C1 segment of cervical spinal cord (tissue), 14 donors: ENCODE measurements at places on chromosomes 5 and 9.

DNA sequence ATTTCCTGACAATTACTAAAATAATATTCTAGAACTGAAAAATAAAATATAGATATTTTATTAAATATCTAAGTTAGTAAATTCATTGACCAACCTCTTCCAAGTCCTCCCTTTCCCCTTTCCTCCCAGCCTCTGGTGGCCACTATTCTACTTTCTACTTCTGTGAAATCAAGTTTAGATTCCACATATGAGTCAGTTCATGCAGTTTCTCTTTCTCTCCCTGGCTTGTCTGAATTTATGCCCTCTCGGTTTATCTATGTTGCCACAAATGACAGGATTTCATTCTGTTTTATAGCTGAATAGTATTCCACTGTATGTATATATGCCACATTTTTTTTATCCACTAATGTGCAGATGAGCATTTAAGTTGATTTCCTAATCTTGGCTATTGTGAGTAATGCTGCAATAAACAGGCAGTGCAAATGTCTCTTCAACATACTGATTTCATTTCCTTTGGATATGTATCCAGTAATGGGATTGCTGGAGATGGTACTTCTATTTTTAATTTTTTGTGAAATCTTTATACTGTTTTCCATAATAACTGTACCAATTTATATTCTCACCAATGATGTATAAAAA, 52.3 kb downstream of the WDR36 start:
- no peak for DNase-seq

DNA sequence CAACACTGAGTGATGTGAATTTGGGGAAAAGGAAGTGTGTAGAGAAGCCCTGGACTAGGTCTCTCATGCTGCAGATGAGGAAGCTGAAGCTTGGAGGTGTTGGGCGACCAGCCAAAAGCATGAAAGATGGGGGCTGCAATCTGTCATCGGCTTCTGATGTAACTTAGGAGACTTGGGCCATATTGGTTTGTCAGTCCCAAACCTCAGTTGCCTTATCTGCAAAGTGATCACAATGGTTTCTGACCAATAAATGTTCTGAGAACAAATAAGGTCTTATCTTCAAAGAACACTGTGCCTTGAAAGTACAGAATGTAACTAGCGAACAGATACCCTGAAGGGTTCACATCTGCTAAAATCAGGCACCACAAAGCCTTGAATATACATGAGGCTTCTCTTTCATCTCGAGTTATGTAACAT, 198.4 kb upstream of the NR3C1 start:
- DNase-seq: no peak

GRCh38 chr5:110751902-110752762, 13.3 kb downstream of the SLC25A46 start:
- no peak for DNase-seq

DNA sequence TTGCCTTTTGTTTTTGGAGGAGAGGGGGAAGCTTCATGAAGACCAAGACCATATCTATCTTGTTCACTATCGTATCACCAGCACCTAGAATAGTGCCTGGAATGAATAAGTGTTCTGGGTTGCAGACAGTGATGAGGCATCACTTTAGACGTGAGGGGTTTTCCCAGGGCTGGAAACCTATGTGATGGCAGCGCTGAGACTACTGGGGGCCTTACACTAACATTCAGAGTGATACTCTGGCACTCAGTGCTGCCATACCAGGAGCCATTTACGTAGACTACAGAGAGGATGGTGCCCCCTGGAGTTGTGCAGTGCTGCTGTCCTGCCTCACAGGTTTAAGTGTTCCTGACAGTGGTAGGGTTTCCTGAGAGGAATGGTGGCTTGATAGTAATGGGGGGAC, 6.9 kb downstream of the CCL19 start:
- DNase-seq: no peak

DNA sequence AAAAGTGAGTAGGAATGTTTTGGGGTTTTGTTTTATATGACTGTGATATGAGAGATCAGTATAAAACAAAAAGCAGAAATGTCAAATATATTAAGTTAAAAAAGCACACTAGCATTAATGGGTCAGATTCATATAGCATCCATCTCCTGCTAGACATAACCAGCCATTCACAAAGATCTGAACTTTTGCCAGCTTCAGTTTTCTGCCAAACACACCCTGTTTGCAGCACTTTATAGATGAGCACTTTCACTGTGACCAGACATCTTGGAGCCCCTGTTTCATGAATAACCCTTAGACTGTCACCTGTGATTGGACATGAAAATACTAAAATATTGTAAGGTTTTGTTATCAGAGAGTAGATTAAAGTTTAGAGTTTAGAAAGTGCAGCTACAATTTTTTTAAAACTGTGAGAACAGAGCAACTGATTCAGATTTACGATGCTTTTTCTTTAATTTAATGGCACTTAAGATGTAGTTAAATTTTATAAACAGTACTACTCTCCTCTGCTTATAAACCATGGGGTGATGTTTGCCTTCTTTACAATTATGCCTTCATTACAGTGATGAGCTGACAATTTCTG, 142.6 kb downstream of the KCTD16 start:
- no peak for DNase-seq

- no peak for DNase-seq
These were observed 332.8 kb upstream of the KLF9 start for GRCh38 chr9:70747261-70747718.

- no peak for DNase-seq
These were observed 27.9 kb downstream of the LYRM7 start for GRCh38 chr5:131198625-131199024.
